ENCODE measurements at places on chromosomes 13 and 19.

DNA sequence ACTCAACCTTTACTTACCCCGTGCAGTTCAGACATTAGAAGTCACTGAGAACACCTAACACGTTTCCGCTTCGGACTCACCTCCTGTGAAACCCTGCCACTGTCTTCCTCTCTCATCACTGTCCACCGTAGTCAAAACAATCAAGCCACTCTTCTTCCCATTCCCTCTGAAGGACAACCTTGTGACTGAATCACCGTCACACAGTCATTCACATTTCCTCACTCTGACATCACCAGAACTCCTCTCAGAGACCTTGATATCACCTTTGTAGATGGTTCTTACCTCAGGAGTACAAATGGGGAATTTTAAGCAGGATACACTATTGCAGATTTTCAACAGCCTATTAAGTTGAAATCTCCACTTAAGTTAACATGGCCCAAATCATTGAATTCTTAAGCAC is 1.3 kb upstream of the KBTBD6 start:
- DNase-seq, result no peak

- DNase-seq, result no peak
Observed at GRCh38 chr19:18415178-18415867, 3.9 kb upstream of the SSBP4 start.

DNA sequence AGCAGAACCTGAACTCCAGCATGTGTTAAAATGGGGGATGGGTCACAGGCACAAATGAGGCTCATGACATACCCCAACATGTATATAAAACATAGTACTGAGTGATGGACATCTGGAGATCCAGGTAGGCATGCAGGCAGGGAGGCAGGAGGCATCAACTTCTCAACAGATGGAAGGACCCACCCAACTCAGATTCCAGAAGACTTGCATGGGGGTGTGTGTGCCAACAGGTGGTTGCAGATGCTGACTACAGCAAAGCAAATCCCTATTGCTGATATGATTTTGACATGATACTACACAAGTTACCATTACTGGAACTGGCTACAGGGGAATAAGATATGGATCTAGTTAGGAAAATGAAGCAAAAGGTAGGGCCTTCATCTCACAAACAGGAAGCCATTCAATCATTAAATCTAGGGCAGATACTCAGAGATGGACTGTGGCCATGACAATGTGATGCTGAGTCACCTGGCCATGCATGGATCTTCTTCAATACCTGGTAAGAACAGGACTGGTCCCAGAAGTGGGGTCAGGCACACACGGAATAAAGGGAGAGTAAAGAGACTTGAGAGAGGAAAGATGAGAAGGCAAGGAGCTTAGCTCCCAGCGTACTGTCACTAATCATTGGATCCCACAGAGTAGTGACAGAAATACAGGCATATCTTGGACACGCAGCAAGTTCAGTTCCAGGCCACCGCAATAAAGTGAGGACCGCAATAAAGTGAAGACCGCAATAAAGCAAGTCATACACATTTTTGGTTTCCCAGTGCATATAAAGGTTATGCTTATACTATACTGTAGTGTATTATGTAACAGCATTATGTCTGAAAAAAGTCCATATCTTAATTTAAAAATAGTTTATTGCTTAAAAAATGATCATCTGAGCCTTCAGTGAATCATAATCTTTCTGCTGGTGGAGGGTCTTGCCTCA is 91.3 kb downstream of the USP12 start:
- DNase-seq, result no peak

DNA sequence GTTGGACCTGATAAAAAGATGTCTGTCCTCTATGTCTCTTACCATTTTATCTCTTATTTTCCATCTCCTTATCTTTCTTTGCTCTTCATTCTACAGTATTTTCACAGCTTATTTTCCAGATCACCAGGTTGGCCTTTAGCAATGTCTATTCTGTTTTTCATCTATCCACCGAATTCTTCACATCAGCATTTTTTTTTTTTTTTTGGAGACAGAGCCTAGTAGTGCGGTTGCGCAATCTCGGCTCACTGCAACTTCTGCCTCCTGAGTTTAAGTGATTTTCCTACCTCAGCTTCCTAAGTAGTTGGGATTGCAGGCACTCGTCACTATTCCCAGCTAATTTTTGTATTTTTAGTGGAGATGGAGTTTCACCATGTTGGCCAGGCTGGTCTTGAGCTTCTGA is 49.0 kb downstream of the DNAJC15 start:
- DNase-seq, result no peak

GRCh38 chr13:23551213-23552008 is 18.8 kb upstream of the TNFRSF19 start:
- DNase-seq, result no peak

DNA sequence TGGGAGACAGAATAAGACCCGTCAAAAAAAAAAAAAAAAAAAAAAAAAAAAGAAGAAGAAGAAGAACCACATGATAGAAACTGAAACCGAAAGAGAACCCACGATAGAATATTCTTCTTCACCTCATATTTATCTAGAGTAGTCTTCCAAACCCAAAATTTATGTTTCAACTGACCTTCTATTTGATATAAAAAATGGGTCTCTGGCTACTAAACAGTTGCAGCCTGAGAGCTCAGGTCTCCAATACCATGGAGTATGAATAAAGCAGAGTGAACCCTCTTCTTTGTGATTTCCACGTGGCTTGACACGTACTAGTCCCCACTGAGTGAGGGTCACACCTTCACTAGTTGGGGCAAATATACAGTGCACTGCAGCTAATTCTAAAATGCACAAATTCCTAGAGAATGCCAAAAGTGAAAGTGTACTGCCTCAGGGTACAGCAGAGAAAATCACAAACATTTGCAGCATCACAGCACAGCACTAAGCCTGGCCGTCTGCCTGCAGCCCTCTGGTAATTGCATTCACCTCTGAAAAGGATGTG is 30.8 kb upstream of the RFC3 start:
- no peak for DNase-seq

DNA sequence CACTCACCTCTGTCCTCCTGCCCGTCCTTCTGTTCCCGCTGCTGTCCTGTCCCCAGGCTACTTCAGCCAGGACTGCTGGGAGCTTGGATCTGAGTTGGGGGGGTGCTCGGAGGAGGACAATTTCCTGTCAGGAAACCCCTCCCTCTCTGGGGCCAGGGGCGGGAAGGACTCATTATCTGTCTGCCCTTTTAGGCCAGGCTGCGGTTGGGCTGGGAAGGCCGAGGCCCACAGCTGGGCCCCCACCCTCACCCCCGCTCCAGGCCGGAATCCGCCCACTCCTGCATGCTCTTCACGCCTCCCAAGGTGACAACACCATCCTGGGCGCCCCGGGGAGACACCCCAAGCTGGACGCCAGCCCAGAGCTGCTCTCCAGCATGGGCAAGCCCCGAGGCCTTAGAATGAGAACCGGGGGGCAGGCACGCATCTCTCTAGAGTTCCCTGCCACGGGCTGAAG is at the start of gene EXOC3L2:
TSS of gene EXOC3L2 (minus strand) at position 74 of the 454 bp plus-strand sequence. CDS start 6,362 bp downstream, outside the sequence.
- DNase-seq, result no peak

- DNase-seq, result no peak
Observed at GRCh38 chr13:37476874-37477273, 121.7 kb downstream of the POSTN start.

DNA sequence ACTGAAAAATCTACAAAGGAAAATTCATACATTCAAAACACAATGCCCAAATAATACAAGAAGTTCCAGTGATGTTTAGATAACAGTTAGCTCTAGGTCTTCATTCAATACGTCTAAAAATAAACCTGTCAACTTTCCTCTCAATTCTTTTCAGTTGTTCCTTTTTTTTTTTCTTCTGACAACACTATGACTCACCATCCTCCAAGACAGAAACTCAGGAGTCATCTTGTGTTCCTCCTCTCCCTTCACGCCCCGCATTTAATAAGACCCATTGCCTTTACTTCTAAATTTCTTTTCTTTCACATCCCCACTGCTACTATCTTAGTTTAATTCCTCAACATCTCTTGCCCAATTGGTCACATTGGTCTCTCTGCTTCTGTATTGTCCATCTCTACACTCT is 759.9 kb downstream of the GPC5 start:
- peak; percentile 3 for DNase-seq

- no peak for DNase-seq
Observed at GRCh38 chr19:46271481-46272197, 25.2 kb upstream of the HIF3A start.

DNA sequence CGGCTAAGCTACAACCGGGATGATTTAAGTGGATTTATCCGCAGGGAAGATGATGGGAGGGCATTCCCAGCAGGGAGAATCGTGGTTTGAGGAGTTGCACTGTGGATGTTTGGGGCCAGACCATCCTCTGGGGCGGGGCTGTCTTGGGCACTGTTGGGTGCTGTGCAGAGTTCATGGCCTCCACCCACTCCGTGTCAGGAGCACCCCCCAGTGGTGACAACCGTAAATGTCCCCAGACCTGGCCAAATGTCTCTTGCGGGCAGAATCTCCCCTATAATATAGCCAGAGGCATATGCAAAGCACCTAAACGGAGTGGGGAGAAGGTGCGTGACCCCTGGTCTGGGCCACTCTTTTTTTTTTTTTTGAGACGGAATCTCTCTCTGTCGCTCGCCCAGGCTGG is 40.2 kb downstream of the SMIM24 start:
- DNase-seq, result no peak

- no peak for DNase-seq
Observed at GRCh38 chr19:40489882-40490230, 23.1 kb downstream of the SPTBN4 start.

DNA sequence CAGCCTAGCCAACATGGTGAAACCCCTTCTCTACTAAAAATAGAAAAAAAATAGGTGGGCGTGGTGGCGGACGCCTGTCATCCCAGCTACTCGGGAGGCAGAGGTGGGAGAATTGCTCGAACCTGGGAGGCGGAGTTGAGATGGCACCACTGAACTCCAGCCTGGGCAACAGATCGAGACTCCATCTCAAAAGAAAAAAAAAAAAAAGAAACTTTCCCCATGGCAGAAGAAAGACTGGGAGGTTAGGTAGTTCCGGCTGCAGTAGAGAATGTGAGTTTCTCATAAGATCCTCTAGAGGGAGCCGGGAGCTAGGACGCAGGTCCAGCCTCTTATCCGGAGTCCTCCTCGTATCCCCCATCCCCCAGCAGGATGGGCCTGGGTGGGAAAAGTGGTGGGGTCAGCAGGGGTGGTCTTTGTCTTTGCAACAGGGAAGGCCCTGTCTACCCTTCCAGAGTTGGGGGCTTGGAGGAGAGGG is 13.2 kb upstream of the CREB3L3 start:
- no peak for DNase-seq

DNA sequence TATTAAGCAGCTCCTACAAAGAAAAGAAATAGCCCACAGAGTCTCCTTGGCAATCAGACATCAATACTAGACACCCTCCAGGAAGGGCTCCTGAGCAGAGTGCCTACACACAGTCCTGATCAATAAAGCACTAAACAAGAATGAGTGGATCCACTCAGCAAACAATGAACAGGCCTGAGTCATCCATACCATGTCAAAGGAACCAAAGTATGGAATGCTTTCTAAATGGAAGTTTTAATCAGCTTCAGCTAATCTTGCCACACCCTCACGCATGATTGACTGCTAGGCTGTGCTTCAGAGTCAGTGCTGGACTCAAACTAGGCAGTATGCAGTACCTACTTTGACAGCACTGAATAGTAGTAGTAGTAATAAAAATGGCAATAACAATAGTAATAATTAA is 392.7 kb upstream of the HTR2A start:
- DNase-seq, result no peak

- no peak for DNase-seq
Observed at GRCh38 chr19:3407556-3408516, 41.5 kb downstream of the NFIC start.

DNA sequence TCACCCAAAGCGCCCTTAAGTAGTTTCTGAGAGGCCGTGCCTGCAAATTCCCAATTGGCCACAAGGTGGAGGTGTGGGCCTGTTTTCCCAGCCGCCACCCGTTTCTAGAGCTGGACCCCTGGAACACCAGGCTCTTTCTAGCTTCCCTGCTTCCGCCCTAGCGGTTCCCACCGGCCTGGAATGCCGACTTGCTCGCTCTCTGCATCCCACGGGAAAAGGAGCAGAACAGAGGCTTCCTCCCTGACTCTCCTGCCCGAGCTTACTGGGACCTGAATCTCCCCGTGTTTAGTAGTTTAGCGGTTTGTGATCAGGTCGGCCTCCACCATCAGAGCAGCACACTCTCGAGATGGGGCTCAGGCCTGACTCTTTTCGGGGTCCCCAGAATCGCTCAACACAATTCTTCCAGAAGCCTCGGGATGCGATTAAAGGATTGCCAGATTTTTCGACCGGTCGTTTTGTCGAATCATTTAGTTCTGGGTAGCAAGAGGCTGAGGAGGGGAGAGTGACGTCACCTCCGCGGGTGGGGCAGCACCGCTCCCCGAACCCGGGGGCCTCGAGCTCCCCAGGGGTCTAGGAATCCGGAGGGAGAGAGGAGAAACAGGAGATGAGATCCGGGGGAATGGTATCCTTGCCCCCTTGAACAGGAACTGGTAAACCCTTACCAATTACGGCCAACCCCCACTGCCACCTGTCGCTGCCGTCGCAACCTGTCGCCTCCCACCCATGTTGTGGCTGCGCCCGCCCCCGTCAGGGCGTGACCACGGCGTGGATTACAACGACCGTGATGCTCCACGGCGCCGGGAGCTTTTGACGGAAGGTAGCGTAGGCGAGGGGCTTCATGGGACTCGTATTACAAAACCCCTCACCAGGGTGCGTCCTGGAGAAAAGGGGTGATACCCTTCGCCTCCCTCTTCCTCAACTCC is 8.0 kb downstream of the NAPSA start:
- peak; percentile 15 for DNase-seq

GRCh38 chr19:29917911-29918310 is 24.1 kb upstream of the URI1 start:
- no peak for DNase-seq

DNA sequence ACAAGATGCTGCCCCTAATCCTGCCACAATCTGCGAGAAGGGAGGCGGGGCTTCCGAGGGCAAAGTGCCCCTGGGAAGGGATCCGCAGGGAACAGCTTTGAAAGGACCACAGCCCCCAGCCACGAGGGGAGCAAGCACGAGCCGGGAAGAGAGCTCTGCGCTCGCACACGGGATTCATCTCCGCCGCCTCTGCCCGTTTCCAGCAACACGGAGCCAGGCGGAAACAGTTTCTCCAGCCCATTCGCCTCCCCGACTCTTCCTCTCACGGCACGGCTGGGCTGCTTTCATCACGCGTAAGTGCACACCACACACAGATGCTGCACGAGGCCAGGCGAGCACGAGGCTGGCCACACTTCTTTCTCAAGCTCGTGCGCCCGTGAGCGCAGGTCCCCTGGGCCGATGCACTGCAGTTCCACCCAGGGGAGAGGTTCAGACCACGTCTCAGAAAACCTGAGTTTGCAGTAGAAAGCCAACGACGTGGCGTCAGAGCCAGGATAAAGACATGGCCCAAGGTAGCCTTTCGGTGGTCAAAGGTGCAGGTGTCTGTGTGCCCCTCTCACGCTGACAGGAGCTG is 33.6 kb downstream of the NAXD start:
- no peak for DNase-seq

DNA sequence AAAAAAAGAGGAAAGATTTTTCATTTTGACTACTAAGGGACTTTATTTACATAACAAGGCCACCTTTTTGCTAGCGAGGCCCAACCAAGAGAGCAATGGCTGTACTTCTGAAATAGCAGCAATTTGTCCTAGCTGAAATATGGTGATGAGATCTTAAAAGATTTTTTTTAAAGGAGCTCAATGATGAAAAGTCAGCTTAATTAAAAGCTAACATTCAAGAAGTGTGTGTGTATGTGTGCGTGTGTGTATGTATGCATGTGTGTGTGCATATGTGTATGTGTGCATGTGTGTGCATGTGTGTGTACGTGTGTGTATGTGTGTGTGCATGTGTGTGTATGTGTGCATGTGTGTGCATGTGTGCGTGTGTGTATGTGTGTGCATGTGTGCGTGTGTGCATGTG is 24.6 kb upstream of the TM9SF2 start:
- no peak for DNase-seq

GRCh38 chr13:76638181-76638580 is 248.0 kb downstream of the KCTD12 start:
- DNase-seq, result no peak

GRCh38 chr13:43720780-43721397 is 65.9 kb downstream of the ENOX1 start:
- no peak for DNase-seq

Data from smooth muscle cell of the brain vasculature (primary cell).